Cortex of kidney (tissue), 1 donor: ENCODE measurements at places on chromosomes 6 and 20.

DNA sequence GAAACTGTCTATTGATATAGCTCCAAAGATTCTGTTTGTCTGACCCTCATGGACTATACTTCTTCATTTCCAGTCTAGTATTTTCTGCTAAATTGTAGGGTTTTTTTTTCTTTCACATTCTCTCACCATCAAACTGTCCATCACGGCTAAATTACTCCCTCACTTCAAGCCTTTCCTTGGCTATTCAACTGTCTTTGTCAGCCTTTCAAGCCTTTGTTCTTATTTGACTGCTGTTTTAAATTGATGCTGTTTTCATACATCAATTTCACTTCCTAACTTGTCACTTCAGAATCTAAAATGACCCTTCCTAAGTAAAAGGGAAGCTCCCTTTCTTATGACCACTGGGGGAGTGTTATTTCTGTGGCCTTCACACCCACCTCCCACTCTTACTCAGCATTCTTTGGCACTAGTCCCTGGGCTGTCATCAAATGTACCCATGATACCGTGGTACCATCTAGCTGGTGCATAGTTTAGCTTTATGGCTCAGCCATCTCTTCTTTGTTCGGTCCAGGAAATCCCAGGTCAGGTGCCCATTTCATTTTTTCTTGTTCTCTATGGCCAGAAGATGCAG, 8.6 kb downstream of the GJA1 start:
- no peak for DNase-seq

DNA sequence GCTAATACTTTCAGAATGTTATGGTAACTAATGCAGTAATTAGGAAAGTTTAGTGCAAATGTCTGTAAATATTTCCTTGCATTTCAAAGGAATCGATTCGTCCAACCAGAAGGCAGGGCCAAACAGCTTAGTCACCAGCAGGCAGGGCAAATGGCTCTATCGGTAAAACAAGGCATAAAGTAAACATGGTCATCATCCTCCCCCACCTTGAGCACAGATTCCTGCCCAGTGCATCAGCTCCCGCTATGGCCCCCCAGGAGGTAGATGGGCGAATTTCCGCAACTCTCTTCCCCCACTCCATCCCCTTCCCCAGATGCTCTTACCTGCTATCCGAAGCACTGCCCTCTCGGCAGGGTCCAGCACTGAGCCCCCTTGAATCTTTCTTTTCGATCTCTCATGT, 103.8 kb upstream of the BEND6 start:
- no peak for DNase-seq

DNA sequence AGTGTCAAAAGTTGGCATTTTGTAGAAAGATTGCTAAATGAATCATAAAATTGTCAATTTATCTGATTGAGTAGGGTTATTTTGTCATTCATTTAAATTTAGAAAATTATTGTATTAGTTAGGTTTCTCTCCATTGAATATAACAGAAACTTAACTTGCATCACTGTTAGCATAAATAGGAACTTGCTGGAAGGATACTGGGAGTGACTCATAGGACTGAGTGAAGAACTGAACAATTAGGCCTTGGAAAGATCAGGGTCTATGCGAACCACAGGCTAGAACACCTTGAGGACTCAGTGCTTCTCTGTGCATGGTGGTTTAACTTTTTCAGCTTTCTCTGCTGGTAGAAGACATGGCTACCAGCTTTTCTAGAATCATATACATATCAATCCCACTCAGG, 67.7 kb upstream of the IFNGR1 start:
- no peak for DNase-seq

GRCh38 chr6:143692696-143693095, 14.9 kb downstream of the PHACTR2 start:
- DNase-seq: no peak

DNA sequence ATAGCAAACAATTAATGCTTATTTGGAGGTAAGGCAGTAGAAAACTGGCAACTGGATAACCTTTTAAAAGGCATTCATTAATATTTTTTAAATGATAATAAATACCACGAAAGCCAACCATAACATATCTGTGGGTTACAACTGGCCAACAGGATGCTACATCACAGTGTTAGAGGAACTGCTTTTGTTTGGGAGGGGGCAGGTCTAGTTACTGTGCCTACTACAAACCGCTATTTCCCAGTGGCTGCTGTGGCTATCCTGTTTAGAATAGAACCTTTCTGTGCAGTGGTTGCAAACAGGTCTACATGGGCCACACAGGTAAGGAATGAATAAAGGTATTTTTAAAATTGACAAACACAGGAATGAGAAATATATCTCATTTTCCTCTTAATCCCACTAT, 976 bp downstream of the PIGT start:
- no peak for DNase-seq

- DNase-seq: no peak
Measured at GRCh38 chr20:53148771-53149147, 176.6 kb downstream of the TSHZ2 start.
